Breast epithelium (tissue), 4 donors: ENCODE measurements at places on chromosomes 13 and 19.

GRCh38 chr13:26837997-26838396, 77.4 kb upstream of the GPR12 start:
- DNase-seq, result no peak

DNA sequence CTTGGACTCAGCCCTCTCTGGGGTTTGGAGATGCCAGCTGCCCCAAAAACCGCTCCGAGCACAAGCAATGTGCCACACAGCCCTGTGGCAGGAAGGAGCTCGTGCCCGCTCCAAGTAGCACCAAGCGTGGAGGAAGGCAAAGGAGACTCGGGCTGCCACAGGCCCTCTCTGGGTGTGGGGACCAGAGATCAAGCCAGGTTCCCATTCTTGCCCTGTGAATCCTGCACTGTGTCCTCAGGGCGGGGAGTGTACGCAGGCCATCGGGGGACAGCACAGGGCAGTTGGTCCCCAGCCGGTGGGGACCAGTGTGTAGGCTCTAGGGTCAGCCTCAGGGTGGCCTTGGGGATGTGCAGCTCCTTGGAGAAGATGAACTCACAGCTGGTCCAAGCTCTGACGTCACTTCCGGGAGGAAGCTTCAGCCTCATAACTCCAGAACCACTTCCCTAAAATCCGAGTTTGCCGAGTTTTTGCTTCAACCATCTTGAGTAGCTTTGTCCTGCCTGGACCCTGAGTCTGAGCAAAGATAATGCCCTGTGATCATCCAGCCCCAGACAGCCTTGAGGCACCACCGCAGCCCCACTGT, 9.3 kb upstream of the CPAMD8 start:
- no peak for DNase-seq

- DNase-seq, result no peak
Observed at GRCh38 chr13:34065928-34066327, 248.0 kb downstream of the RFC3 start.

- no peak for DNase-seq
Observed at GRCh38 chr13:29975283-29975682, 124.9 kb upstream of the UBL3 start.

- DNase-seq, result no peak
Observed at GRCh38 chr19:18401580-18402112, 4.2 kb upstream of the LRRC25 start.

DNA sequence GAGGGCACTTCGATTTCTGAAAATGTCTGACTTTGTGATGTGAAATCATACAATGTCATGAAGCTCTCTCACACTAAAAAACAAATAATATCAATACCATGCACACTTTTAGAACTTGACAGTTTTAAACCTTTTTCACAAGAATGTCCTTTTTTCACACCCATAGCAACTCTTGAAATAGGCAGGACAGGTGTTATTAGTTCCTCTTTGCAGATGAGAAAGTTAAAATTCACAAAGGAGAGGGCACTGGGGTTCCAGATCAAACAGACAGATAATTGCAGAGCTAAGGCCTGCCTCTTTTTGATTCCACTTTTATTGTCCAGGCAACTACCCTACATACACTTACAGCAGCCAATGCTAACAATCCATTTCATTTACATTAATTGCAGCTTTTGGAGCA, 142.8 kb downstream of the KLF12 start:
- DNase-seq, result no peak
